ENCODE measurements at places on chromosomes 16 and 17.

DNA sequence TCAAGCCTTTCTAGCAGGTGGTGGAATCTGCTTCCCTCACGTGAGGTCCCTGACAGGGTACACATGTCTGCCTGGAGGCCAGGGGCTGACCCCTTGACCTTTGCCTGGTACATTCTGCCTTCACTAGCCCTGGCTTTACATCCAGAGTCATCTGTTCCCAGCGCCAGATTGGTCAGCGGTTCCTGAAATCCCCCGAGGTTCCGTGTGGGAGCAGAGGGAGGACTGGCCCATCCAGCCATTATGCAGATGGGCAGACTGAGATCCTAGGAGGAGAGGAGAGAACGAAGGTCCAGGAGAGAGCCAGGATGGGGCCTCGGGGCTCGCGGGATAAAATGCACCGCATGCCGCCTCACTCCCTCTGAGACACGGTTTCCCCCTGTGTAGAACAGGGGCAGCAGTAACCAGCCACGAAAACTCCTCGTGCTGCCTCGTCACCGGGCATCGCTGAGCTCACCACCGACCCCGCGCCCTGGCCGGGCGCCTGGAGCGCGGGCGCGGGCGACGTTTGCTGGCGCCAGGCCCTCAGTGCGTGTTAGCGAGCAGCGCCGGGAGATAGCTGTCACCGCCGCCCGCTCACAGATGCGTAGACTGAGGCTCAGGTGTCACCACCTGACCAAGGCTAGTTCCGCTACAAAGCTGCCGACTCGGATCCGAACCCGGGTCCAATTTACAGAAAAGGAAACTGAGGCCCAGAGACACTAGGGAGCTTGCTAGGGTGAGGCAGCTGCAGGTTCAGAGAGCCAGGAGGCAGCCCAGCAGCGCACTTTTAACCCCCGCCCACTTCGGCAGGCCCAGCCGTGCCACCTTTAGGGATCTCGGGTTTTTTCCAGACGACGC lies 811 bp upstream of the MAP2K3 start:
- DNase-seq = no peak

DNA sequence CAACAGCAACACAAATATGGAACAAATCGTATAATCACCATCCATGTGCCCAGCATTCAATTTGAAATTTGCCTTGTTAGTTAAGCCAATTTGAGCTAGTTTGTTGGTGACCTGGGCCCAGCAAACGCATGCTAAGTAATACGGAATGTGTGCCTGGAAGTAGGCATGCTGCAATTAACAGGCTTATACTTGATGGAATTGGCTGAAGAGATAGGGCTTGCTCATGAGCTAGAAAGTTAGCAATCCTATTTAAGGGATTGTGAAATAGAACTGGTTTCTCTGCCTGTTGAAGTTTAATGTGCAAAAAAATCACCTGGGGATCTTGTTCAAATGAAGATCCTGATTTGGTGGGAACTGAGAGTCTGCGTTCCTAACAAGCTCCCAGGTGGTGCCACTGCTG lies 8.5 kb upstream of the LPO start:
- DNase-seq = no peak

DNA sequence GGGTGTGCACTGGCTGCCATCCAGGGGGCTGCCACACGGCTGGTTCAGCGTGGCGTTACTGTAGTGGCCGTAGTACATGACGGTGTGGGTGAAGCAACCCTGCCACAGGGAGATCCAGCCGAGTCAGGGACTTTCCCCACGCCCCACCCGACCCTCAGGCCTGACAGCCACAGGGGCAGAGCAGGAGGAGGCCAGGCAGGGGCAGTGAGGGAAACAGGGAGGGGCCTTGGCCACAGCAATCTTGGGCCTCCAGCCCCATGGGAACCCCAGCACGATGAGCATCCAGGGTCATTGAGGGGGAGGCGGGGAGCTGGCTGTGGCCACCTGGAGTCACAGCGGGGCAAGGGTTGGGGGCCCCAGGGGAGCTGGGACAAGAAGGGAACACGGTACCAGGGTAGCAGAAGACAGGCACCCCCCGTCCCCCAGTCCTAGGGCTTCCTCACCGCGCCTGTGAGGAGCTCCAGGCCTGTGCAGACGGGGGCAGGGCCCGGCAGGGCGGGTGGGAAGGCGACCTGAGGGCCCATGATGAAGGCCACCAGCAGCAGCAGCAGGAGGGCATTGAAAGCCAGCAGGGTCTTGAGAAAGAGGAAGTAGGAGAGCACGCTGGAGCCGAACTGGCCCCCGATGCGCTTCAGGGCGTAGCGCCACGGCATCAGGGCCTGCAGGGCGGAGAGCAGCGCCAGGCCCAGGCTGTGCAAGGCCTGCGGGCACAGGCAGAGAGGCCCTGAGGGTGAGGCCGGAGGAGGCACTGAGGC lies 4.3 kb downstream of the TMC6 start:
- DNase-seq = no peak

DNA sequence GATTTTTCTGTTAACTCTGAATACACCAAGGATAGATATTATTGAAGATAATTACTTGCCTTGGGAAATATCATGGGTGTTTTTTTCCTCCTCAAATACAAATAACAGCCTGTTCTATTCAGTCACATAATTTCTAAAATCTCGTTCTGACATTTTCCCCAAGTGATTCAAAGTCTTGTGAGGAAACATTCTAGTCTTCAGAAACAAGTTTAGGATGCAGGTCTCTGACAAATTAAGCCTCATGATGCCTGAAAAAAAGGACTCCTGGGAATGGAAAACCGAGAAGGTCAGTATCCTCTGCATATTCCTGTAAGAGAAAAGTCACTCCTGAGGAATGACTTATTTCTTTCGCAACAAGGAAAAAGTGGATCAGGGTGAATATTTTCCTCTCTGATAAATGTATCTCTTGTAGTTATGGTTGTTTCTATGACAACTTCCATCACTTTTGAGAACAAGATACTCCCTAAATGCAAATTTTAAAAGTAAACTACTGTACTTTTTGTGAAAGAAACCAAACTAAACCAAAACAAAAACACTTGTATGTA lies 384.6 kb downstream of the CNTNAP4 start:
- DNase-seq = no peak

DNA sequence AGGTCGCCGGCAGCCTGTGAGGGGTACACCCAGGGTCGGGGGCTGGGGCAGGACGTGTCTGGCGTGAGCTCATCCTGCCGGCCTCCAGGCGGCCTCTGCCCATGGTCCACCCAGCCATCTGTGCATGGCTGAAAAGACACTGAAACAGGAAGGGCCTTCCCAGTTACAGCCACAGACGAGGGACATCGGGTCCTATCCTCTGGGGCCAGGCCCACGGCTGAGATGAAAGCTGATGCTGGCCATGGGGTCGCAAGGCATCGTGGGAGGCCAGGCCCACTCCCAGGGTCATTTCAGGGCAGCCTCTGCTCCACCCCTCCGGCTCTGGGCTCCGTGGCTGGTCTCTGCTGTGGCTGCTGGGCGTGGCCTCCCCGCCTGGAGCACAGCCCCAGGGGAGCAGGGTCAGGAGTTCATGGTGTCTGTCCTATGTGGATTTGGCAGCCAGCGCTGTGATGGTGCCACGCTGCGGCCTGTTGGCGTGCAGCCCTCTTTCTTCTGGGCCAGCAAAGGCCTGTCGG lies 16.6 kb upstream of the ATP6V0C start:
- no peak for DNase-seq

DNA sequence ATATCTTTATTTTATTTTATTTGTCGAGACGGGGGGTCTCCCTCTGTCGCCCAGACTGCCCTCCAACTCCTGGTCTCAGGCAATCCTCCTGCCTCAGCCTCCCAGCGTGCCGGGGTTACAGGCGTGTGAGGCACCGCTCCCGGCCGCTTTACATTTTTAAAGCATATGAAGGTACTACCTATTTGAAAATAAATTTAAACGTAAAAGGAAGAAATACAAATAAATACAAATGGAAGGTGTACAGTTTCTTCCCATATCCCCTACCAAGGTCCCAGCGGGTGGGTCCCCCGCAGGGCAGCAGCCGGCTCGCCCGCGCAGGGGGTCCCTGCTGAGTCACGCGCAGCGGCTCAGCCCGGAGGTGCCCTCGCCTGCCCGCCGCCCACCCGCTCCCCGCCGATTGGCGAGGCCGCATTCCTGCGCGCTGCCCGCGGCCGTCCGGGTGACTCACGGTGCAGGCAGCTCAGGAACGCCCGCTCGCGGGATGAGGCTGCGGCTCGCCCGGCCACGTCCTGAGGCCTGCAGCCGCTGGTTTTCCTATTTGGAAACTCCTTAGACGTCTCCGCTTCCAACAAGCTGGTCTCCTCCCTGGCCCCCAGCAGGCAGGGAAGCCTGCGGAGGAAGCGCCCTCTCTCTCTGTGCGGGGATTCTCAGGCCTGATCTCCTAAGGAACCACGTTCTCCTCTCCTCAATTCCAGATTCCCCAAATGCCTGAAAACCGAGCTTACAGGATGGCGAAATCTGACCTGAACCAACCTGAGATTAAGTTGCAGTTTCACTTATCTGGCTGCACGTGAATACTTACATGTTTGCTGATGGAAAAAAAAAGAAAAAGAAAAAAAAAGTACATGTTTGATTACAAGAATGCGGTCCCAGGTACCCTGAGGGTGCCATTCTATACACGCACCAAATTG lies 54.8 kb upstream of the MAP3K14 start:
- DNase-seq = no peak

GRCh38 chr17:44988044-44988942 lies 20.2 kb upstream of the C1QL1 start:
- DNase-seq = no peak

- no peak for DNase-seq
These were observed 186.0 kb upstream of the RPL38 start for GRCh38 chr17:74017466-74017865.

All from NCI-H524 treated with DMSO at 0.1 percent for 48 hours (cell line).